ENCODE measurements at places on chromosomes 6 and 20.
A peak's percentile ranks its signal among the peaks of the same experiment; 100 is the strongest.

DNA sequence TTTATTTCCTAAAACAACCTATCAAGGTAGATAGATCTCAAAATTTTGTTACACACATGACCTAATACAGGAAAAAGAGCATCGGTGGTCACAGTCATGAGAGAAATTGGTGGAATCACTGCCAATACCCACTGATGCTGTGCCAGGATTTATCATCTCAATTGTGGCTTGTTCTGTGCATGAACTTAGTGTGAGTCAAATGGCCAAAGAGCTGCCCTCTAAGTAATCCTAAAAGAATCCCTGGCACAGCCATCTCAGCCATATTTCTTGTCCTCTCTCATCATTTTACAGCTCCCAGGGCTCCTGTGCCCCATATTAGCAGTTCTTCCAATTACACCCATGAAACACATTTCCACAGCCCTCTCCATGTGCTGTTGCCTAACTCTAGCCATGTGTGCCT lies 6.1 kb downstream of the GSTA5 start:
- no peak for DNase-seq

GRCh38 chr20:49169547-49169946 lies 18.6 kb downstream of the STAU1 start:
- no peak for DNase-seq

DNA sequence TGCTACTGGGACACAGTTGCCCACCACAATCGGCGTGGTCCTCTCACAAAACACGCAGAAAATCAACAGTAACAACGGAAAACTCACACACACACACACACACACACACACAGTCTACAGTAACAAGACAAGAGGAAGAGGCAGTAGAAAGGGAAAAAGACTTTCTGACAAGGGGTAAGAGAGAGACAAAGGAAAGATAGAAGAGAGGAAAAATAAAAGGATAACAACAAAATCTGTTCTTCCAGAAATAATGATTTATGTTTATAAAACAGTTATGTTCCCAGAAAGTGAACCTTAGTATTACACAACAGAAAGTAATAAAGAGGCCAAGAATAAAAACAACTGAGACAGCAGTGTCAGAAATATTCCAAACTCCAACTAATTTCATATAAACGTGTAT lies 2.9 kb downstream of the RANBP9 start:
- DNase-seq: no peak

DNA sequence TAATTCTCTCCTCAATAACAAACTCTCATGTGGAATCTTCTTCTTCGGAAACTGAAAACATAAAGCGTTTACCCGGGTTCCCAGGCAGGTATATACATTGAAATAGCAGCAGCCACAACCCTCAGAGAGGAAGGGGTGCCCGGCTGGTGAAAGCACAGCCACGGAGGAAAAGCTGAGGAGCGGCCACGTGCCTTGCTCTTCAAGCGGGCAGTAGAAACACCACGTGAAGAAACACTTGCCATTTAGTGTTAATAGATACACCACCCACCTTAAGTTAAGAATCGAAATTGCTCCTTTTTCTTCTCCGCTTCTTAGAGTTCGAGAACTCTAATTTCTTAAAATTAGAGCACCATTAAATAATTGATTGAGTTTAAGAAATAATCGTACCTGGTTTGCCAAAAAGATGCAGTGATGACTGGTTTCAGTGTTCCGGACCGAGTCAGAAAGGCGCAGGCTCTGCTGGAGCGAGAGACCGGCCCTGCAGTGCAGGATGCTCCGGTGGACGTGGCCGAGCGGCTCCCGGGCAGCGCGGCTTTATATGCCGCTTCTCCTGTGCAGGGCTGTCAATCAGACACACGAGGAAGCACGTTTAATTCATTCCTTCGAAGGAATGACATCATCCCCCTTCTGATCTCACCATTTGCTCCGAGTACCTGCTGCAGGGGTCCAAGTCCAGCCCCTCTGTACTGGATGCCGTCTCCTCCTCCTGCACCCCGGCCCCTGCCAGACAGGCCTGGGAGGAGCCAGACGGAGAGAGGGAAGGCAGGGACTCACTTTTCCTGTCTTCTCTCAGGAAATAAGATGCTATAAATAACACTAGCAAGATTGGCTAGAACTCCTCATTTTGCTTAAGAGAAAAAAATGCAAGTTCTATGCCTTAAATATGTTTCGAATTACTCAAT lies at the start of gene THBS2:
Gene THBS2 (minus strand): TSS at position 510 of the 902 bp plus-strand sequence. CDS start 3,062 bp downstream, outside the sequence.
- peak; percentile 20 for DNase-seq

- no peak for DNase-seq
Measured at GRCh38 chr6:139029470-139030227, 1.1 kb downstream of the ABRACL start.

DNA sequence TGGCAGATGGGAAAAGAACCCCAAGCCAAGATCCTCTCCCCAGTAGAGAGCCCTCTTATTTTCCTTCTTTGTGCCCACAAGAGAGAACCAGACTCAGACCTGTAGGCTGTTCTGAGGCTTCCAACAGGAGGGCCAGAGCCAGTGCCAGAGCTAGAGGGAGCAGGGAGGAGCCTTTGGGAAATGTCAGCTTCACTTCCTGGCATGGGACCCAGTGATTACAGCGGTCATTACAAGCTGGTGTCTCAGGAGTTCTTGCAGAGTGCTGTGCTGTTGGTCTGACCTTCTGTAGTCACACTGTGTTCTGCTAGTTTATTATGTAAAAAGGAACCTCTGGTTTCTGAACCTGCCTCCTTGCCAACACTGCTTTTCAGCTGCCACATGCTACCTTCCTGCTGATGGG lies 38.9 kb downstream of the STK35 start:
- DNase-seq: no peak

- DNase-seq: no peak
Measured at GRCh38 chr6:131602781-131603312, 25.2 kb downstream of the MED23 start.

DNA sequence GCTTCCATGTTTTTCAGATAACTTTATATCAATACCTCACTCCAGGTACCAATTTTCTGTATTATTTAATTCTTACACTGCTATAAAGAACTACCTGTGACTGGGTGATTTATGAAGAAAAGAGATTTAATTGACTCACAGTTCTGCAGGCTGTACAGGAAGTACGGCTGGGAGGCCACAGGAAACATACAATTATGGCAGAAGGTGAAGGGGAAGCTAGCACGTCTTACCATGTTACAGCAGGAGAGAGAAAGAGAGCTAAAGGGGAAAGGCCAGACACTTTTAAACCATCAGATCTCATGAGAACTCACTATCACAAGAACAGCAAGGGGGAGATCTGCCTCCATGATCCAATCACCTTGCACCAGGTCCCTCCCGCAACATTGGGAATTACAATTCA lies 119.1 kb upstream of the BMP5 start:
- no peak for DNase-seq

DNA sequence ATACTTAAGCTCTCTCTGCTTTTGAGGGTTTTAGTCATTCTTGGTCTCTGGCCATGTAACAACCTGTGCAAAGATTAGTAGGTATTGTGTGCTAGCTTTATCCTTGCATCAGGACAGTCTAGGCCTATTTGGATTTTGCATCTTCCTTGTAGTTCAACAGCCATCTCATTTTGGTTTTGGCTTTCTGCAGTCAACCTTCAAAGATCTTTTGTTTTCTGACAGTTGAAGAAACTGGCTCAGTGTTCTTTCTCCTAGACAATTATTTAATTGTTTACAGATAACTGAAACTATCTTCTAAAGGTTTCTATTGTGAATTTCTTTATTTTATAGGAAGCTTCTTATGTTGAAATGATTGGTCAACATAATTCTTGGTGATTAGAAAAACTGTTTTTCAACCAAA lies 307.5 kb downstream of the CDKAL1 start:
- no peak for DNase-seq

GRCh38 chr6:142407685-142408273 lies 106.0 kb downstream of the ADGRG6 start:
- DNase-seq: no peak

DNA sequence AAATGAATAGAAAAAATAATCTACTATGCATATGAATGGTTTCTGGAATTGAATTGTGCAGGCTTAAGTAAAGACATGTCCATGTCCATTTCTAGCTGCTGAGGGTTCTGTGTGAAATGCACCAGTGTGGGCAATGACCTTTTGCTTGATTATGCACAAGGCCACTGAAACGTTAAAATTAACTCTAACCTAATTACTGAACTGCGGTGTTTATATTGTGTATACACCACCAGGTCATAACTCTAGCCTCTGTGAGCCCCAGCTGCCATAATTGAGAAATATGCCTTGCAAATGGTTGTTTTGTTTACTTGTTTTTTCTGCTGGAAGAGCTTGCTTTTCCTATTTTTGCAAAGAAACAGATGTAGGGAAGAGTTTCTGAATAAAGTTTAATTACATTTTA lies 46.1 kb downstream of the RSPO3 start:
- no peak for DNase-seq

- no peak for DNase-seq
Measured at GRCh38 chr6:167514524-167514923, 189.6 kb downstream of the TTLL2 start.

DNA sequence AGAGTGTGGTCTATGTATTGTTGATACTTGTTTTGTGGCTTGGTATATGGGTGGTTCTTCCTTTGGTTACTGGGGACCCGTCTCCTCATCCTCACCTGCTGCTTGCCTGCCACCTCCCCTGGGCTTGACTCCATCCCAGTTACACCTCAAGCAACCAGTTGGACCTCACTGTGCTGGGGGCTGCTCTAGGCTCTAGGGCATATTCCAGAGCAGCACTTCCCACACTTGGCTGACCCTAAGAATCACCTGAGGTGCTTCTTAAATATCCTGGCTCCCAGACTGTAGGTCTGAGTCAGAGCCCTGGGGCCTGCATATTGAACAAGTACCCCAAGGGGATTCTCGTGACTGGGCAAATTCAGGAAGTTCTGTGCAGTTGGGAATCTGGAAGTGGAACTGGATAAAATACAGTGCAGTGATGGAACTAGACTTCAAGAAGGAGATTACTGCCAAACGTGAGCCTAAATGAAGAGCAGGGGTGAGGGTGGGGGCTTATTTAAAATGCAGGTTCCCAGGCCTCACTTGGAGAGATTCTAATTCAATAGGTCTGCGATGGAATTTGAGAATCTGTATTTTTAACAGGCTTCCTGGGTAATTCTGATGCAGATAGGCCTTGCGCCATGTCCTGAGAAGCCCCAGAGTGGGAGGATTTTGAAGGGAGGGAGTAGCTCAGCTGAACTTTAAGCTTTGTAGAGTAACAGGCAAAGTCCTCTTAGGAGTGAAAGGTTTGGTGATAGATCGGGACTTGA lies 7.6 kb downstream of the SPATS1 start:
- DNase-seq: no peak

Data from renal cortex interstitium (tissue), 15 donors.